ENCODE measurements at places on chromosomes 2 and 18.

GRCh38 chr2:208227581-208228232, 27.2 kb downstream of the IDH1 start:
- no peak for DNase-seq

- no peak for DNase-seq
Measured at GRCh38 chr2:119377294-119377992, 10.7 kb downstream of the DBI start.

- no peak for DNase-seq
Measured at GRCh38 chr2:11647834-11648600, 22.0 kb downstream of the NTSR2 start.

GRCh38 chr2:21251216-21251980, 127.6 kb downstream of the TDRD15 start:
- DNase-seq: no peak

DNA sequence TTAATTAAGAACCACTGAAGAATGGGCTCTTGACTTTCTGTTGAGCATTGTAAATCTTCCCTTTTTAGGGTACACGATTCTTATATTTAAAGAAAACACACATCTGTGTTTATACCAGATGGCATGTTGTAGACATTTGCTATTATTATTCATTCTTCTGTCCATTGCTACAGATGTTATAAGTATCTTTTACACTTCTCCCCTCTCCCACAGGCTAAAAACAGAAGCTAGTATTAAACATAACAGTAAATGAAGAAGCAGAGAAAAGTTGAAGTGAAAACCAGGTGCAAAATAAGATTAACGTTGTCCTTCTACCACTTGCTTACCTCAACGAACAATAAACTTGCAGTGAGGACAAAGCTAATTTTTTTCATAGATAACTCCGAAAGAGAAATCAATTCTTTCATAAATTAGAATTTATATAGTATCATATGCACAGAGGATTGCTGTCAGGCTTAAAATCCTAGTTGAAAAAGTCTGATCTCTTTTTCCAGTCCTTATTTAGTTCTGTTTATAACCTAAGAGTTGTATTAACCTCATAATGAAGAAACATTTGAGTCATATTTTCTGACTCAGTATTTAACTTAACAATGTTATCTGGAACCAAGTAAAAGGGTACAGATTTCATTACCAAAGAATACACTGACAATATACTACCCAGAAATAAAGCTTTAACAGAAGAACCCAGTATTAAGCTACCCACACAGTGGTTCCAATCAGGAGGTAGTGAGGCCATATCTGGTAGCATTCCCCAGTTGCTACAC, 16.4 kb upstream of the ZNF385B start:
- DNase-seq: no peak
